Heart left ventricle (tissue), 16 donors: ENCODE measurements at places on chromosomes 5 and 9. TPM values are rescaled to one million over a fixed set of nuclear protein-coding genes. Genes with fewer than 3 reads are reported as not detected.
A peak's percentile ranks its signal among the peaks of the same experiment; 100 is the strongest.

SPRY4 gene
- total RNA-seq: 20.2 TPM

DNA sequence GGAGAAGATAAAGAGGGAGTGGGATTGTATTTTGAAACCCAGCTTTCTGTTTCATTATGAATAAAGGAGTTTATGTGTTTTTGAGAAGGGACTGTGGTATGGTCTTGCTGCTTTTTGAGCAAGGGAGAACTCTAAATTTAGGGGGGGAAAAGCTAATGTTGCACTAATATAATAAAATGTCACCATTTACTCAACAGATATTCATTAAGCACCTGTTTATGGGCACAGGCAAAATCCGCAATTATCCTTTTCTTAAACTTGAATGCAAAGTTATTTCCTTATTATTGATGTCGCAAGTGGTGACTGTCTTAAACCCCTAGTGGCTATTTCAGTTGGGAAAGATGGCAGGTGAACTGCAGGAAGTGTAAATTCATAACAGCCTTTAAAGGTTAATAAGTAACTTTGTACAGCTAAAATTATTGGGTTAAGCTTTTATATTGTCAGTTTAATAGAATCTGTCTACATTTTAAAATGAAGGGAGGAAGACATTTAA, 1.5 kb downstream of the CDC42SE2 start:
- H3K27ac ChIP-seq: no peak overlapping the region
- peak overlapping the region; percentile 97 for H3K4me3 ChIP-seq
- peaks cover 8% of the 10 kb centered on the region for H3K4me1 ChIP-seq
- no peak for DNase-seq
- no peaks in the 10 kb centered on the region for H3K27me3 ChIP-seq

- no peaks in the 10 kb centered on the region for H3K27me3 ChIP-seq
- H3K36me3 ChIP-seq: peaks cover 58% of the 10 kb centered on the region
- H3K4me1 ChIP-seq: peaks cover 4% of the 10 kb centered on the region
- DNase-seq: no peak
- no peak overlapping the region for H3K4me3 ChIP-seq
- no peak overlapping the region for H3K27ac ChIP-seq
Measured at GRCh38 chr5:154296525-154297159, 106.1 kb downstream of the GALNT10 start.

DNA sequence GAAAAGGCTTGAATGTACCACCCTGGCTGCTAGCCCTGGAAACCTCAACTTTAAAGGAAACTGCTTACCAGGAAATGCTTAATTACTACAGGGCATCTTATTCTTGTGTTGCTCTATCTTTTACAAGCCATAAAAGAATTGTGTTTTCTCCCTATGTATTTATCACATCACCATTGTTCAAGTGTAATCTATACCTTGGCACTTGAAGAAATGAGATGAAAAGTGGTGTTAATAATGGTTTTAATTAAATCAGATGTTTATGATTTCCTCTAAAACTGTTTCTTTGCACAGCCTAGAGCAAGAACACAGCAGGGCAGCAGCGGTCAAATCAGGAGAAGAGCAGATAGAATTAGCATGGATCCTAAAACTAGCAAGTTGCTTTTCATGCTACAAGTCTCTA, 131.8 kb upstream of the RGMB start:
- no peak overlapping the region for H3K27ac ChIP-seq
- no peaks in the 10 kb centered on the region for H3K4me1 ChIP-seq
- no peak overlapping the region for H3K4me3 ChIP-seq
- no peak for DNase-seq

DNA sequence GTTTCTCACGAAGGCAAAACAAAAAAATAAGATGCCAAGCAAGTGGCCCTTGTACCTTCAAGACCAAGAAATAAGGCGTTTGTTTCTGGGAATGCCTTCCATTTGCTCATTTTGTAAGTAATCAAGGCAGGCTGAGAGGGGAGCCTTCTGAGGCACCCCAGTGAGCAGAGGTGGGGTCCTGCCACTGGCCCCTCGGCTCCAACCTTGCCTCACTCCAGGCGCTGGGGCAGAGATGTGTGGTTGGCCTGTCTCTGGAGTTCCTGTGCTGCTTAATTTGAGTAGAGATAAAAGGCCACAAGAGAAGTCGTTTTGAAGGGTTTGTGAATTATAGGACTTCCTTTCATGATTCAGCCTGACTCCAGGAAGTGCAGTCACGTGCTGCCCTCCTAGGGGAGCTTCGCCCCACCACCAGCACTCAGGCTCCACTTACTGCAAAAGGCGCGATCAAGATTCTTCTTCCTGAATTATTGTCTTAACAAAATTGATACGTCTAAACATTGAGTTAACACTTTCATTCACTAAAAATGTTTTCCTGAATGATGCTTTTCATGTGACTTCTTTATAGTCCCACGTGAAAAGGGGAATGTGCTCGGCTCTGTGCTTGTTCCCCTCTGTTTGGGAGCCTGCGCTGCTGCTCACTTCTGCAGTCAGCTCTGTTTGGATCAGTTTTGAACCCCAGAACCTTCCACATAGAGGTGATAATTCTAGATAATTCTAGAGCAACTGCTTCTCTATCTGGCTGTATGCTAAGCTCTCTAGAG, 13.7 kb downstream of the SYK start:
- DNase-seq: no peak
- H3K27ac ChIP-seq: no peak overlapping the region
- H3K36me3 ChIP-seq: no peaks in the 10 kb centered on the region
- no peaks in the 10 kb centered on the region for H3K27me3 ChIP-seq
- H3K4me3 ChIP-seq: no peak overlapping the region

INPP5E gene
- 10.6 TPM for total RNA-seq

GRCh38 chr9:20929276-20929675, 102.2 kb downstream of the HACD4 start:
- H3K27me3 ChIP-seq: no peaks in the 10 kb centered on the region
- H3K4me1 ChIP-seq: peaks cover 12% of the 10 kb centered on the region
- no peak for DNase-seq
- H3K27ac ChIP-seq: no peak overlapping the region
- H3K4me3 ChIP-seq: no peak overlapping the region
- H3K36me3 ChIP-seq: peaks cover 19% of the 10 kb centered on the region

GRCh38 chr5:31193591-31194467, at the start of gene CDH6:
Gene CDH6 (plus strand): TSS chr5:31193686. CDS start chr5:31267474, 73,788 bp downstream.
- H3K4me1 ChIP-seq: no peaks in the 10 kb centered on the region
- peaks cover 5% of the 10 kb centered on the region for H3K27me3 ChIP-seq
- no peaks in the 10 kb centered on the region for H3K36me3 ChIP-seq
- peak within 1 kb of the TSS; percentile 69 for H3K27ac ChIP-seq
- peak within 1 kb of the TSS; percentile 57 for H3K4me3 ChIP-seq

GRCh38 chr9:92942688-92943616, 4.4 kb upstream of the FGD3 start:
- no peak for DNase-seq
- no peaks in the 10 kb centered on the region for H3K4me1 ChIP-seq
- H3K27ac ChIP-seq: no peak overlapping the region
- H3K4me3 ChIP-seq: no peak overlapping the region
